ENCODE measurements at places on chromosomes 2 and 18. TPM values are rescaled to one million over a fixed set of nuclear protein-coding genes. Genes with fewer than 3 reads are reported as not detected.

- H3K4me1 ChIP-seq = 0 out of 2 replicates have a peak, but pooled peaks cover 5% of the 10 kb centered on the region
- no peaks in the 10 kb centered on the region for H3K36me3 ChIP-seq
- no peak for DNase-seq
- no peak overlapping the region for H3K4me3 ChIP-seq
These were observed 21.8 kb upstream of the SERPINE2 start for GRCh38 chr2:224060783-224061482.

DNA sequence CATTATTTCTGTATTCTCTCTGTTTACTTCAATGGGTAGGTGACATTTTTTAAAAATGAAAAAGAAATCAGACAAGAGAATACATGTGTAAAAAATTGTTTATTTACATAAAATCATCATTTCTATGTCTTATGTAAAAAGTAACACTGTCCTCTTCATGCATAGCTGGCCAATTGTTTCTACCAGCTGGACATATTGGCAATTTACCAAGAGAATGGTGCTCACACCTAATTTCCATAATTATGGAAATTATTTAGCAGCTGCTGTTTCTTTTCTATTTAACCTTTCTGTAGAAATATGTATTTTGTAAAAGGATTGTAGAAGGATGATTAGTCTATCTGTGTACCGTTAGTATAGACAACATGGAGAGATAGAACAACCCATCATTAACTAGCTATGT is 791.9 kb downstream of the TRIB2 start:
- H3K27ac ChIP-seq = no peak overlapping the region
- no peak overlapping the region for H3K4me3 ChIP-seq

DNA sequence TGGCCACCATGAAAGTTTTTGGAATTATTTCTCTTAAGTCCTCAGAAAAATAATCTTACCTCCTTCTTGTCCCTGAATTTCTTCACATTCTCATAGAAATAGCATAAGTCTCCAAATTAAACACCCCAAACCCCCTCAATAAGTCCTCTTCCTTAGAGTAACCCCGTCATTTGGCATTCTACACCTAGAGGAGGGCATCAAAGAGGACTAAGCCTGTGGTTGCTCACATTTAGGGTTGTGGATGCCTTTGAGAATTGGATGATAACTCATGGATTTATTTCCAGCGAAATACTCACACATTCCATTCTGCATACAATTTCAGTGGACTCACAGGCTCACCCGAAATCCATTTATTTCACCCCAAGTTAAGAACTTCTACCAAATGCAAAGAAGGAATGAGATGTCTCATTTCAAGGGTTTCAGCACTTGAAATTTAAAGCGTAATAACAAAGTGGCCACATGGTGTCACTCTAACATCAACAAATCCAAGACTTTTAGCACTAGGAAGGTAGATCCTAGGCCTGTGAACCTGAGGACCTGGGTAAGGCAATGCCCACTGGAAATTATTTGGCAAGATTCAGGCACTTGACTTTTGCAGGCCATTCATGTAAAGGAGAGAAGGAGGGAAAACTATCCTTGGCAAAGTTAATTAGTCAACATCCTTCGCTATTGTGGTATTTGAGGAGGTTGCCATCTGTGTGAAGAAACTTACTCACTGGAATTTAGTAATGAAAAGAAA is 24.6 kb downstream of the DYTN start:
- H3K4me1 ChIP-seq = no peaks in the 10 kb centered on the region
- DNase-seq = peak; percentile 65
- H3K36me3 ChIP-seq = no peaks in the 10 kb centered on the region
- H3K4me3 ChIP-seq = no peak overlapping the region

- no peaks in the 10 kb centered on the region for H3K27me3 ChIP-seq
- DNase-seq = no peak
- peaks cover 24% of the 10 kb centered on the region for H3K4me1 ChIP-seq
- H3K36me3 ChIP-seq = no peaks in the 10 kb centered on the region
- no peak overlapping the region for H3K4me3 ChIP-seq
These were observed 20.1 kb downstream of the ANKRD12 start for GRCh38 chr18:9156604-9157249.

DNA sequence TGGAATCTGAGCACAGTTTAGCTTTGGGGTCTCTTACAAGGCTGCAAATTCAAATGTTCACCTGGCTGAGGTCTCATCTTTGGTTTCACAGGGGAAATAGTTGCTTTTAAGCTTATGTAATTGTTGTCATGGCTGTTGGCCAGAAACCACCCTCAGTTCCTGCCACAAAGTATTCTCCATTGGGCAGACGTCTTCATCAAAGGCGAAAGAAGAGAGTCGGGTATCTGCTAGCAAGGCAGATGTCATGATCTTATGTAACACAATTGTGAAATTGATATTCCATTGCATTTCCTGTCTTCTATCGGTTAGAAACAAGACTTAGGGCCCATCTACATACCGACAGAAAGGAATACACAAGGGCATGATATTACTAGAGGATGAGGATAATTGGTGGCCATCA is 816.2 kb downstream of the MBD2 start:
- H3K4me1 ChIP-seq = no peaks in the 10 kb centered on the region
- H3K36me3 ChIP-seq = no peaks in the 10 kb centered on the region
- H3K27ac ChIP-seq = no peak overlapping the region
- no peaks in the 10 kb centered on the region for H3K27me3 ChIP-seq
- H3K4me3 ChIP-seq = no peak overlapping the region

GRCh38 chr2:71716697-71717624 is 263.6 kb downstream of the DYSF start:
- DNase-seq = peak; percentile 78
- H3K4me3 ChIP-seq = no peak overlapping the region
- H3K4me1 ChIP-seq = peaks cover 87% of the 10 kb centered on the region
- H3K27ac ChIP-seq = no peak overlapping the region
- H3K36me3 ChIP-seq = no peaks in the 10 kb centered on the region

DNA sequence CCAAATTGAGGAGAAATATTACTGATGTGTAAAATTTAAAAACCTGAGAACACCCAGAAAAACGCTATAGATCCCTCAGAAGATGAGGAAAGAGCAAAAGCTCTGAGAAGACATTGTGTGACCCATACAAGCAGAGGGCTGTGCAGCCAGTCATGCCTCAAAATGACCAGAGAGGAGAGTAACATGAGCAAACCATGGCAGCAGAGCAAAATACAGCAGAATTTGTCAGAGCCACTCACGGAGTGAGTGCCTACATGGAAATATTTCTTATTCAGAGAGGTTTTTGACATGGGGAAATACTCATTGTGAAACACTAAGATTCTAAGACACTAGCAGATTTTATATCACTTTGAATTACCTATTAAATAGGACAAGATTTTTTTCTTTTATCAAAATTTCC is 96.8 kb upstream of the DNAJC10 start:
- no peak overlapping the region for H3K4me3 ChIP-seq
- no peaks in the 10 kb centered on the region for H3K27me3 ChIP-seq
- no peak overlapping the region for H3K27ac ChIP-seq
- no peak for DNase-seq
- H3K4me1 ChIP-seq = peaks cover 24% of the 10 kb centered on the region

DNA sequence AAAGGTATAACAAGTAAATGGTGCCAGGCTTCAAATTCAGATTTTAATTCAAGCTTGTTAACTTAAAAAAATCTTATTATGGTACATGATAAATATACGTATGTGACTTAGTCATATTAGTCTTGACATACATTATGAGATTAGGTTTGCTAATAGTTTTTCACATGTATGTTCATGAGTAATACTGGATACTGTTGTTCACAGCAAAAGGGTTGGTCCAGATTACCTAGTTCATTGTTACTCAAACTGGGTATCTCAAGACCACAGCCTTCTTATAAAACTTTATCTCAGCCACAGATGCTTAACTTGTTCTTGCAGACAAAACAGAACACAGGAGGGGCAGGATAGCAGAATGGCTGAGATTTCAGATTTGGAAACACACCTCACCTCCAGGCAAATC is 26.8 kb downstream of the VPS4B start:
- H3K36me3 ChIP-seq = peaks cover 54% of the 10 kb centered on the region
- H3K27me3 ChIP-seq = no peaks in the 10 kb centered on the region
- H3K27ac ChIP-seq = no peak overlapping the region
- H3K4me1 ChIP-seq = no peaks in the 10 kb centered on the region

GRCh38 chr2:9191041-9191481 is 15.6 kb upstream of the ASAP2 start:
- H3K36me3 ChIP-seq = no peaks in the 10 kb centered on the region
- H3K27ac ChIP-seq = no peak overlapping the region
- peaks cover 32% of the 10 kb centered on the region for H3K27me3 ChIP-seq
- H3K4me3 ChIP-seq = 0 out of 2 replicates have a peak overlapping the region, but pooled peaks have one; percentile 0

- no peaks in the 10 kb centered on the region for H3K27me3 ChIP-seq
- peak; percentile 73 for DNase-seq
- H3K4me1 ChIP-seq = peaks cover 21% of the 10 kb centered on the region
- no peak overlapping the region for H3K27ac ChIP-seq
These were observed 162.7 kb upstream of the NT5C1B start for GRCh38 chr2:18752022-18752493.

DNA sequence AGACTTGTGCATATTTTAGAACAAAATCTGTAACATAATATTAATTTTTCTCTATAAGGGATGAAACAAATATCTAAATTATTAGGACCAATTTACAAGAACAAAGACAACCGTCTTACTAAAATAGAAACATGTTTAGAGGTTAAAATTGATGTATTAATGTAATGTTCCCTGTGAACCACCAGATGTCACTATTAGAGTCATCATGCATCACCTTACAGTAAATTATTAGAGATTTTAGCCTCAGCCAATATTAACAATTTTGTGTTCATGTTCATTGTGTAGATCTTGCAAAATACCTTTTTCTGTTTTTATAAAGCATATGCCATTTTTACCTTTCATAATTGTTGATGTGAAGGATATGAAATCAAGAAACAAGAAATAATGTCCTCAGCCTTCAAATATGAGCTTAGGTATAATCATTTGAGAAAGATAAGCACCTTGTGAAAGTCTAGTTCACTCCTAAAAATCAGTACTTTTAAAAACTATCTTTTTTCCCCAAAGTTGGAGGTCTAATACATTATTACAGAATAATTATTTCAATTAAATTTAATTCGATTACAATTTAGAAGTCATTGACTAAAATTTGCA is 344.3 kb upstream of the KCNH7 start:
- no peaks in the 10 kb centered on the region for H3K27me3 ChIP-seq
- DNase-seq = no peak
- H3K4me1 ChIP-seq = no peaks in the 10 kb centered on the region
- H3K36me3 ChIP-seq = no peaks in the 10 kb centered on the region
- no peak overlapping the region for H3K4me3 ChIP-seq

DNA sequence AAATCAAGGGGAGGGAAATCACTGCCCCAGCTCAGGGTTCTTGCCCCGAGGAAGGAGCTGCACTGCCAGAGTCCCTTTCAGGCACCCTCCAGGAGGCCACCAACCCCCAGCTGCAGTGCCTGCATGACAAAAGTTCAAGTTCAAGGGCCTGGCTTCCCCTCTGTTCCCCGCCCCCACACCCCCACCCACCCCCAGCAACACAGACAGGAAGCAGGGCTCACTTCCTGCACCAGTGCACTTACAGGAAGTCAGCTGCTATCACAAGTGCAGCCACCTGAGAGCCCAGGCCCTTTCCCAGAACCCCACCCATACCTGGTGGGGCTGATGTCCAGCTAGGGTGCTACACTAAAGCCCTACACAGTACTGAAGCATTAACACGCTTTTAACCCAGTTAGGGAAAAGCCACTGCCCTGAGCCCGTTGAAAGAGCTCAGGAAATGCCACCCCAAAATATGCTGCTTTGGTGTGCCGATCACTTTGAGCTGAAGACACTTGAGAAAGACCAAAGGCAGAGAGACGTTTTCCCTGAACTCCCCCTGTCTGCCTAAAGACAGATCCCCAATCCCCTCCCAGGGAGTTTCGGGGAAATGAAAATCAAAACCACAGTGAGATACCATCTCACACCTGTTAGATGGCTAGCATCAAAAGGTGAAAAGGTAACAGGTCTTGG is 109.9 kb upstream of the CAB39 start:
- no peaks in the 10 kb centered on the region for H3K27me3 ChIP-seq
- no peak overlapping the region for H3K27ac ChIP-seq
- H3K4me1 ChIP-seq = no peaks in the 10 kb centered on the region
- no peaks in the 10 kb centered on the region for H3K36me3 ChIP-seq
- no peak for DNase-seq

GRCh38 chr2:200703127-200703925 is 108.4 kb upstream of the BZW1 start:
- no peaks in the 10 kb centered on the region for H3K27me3 ChIP-seq
- no peak overlapping the region for H3K4me3 ChIP-seq
- H3K4me1 ChIP-seq = peaks cover 27% of the 10 kb centered on the region
- H3K27ac ChIP-seq = peak overlapping the region; percentile 53
- H3K36me3 ChIP-seq = no peaks in the 10 kb centered on the region
- DNase-seq = peak; percentile 77

DNA sequence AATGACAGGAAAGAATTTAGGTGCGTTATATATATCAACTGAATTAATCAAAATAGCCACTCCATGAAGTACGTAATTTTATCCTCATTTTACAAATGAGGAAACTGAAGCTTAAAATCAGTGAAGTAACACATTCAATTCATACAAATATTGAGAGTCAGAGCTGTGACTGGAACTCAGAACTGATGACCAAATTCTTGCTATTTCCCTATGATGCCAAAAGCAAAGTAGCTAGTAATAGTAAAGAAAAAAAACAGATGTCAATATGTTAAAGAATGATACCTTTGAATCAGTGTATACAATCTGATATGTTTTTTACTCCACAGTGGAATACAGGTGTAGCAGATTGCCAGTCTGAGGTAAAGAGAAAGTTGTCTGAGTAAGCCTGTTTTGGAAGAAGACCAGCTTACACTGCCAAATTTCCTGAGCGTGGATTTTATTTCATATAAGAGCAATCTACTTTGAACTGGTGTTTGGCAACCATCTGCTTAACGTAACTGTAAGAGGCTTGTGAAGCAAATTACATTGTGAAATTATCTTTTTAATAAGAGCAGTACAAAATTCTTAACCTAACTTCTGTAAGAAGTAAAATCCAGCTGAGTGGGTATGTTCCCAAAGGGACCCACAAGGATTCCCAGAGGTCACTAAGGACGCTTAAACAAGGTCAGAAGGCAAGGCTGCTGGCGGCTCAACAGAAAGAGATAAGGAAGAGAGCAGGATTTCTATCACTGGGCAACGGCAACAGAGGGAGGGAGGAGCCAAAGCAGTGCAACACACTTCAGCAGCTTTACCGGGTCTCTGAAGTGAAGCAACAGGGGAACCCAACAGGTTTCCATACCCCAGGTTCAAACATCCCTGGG is 85.6 kb downstream of the IKZF2 start:
- no peaks in the 10 kb centered on the region for H3K27me3 ChIP-seq
- H3K4me3 ChIP-seq = no peak overlapping the region
- H3K27ac ChIP-seq = no peak overlapping the region
- no peaks in the 10 kb centered on the region for H3K36me3 ChIP-seq

The PKDCC gene
- total RNA-seq = 28.5 TPM

The ZNF385B gene
- total RNA-seq = 4.0 TPM

The CTLA4 gene
- total RNA-seq = not detected

The LRRTM1 gene
- not detected for total RNA-seq

Measured in HepG2 (cell line).